Neural cell (in vitro differentiated cells): ENCODE measurements at places on chromosomes 2 and 18. TPM values are rescaled to one million over a fixed set of nuclear protein-coding genes. Genes with fewer than 3 reads are reported as not detected.

Gene ARHGAP28
- polyA plus RNA-seq = 9.8 and 10.3 TPM in 2 replicates

Gene GCKR
- 2.3 and 2.5 TPM in 2 replicates for polyA plus RNA-seq

Gene TEKT4
- not detected in 2 replicates for polyA plus RNA-seq

Gene FRZB
- 2.1 and 3.5 TPM in 2 replicates for polyA plus RNA-seq

Gene UGT1A6
- polyA plus RNA-seq = not detected in 2 replicates

Gene ACTG2
- polyA plus RNA-seq = 0.67 and 1.6 TPM in 2 replicates

Gene CCNYL1
- 12.1 and 14.7 TPM in 2 replicates for polyA plus RNA-seq

Gene ICOS
- not detected in 2 replicates for polyA plus RNA-seq

Gene SPAST
- 105 and 121 TPM in 2 replicates for polyA plus RNA-seq

Gene VPS54
- 34.2 and 35.3 TPM in 2 replicates for polyA plus RNA-seq

Gene DIPK1C
- not detected in 2 replicates for polyA plus RNA-seq

Gene DNAH6
- 2.1 and 2.5 TPM in 2 replicates for polyA plus RNA-seq

Gene MALL
- polyA plus RNA-seq = not detected in 2 replicates

Gene PEX13
- 91.3 and 95.6 TPM in 2 replicates for polyA plus RNA-seq

Gene ACMSD
- polyA plus RNA-seq = not detected in 2 replicates
